Prostate gland (tissue), 2 donors: ENCODE measurements at places on chromosomes 2 and 18.
A peak's percentile ranks its signal among the peaks of the same experiment; 100 is the strongest.

- DNase-seq, result no peak
These were observed 311.3 kb downstream of the ARHGAP15 start for GRCh38 chr2:143440411-143441012.

DNA sequence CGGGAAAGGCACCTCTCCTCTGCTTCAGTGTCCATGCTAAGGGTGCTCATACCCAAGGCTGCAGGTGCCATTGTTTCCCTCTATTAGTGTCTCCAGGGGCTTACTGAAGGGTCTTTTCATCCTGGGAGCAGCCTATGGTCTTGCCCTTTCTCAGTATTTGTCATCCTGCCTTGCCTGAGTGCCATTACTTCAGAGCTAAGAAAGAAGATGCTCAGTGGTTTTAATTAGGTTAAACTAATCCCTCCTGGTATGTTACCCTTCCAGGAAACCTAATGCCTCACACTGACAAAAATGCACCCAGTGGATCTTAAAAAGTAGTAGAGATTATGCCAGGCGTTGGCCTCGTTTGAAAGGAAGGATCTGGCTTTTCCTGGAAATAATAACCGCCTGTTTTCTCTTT is 151.4 kb downstream of the LRRTM1 start:
- DNase-seq, result no peak

DNA sequence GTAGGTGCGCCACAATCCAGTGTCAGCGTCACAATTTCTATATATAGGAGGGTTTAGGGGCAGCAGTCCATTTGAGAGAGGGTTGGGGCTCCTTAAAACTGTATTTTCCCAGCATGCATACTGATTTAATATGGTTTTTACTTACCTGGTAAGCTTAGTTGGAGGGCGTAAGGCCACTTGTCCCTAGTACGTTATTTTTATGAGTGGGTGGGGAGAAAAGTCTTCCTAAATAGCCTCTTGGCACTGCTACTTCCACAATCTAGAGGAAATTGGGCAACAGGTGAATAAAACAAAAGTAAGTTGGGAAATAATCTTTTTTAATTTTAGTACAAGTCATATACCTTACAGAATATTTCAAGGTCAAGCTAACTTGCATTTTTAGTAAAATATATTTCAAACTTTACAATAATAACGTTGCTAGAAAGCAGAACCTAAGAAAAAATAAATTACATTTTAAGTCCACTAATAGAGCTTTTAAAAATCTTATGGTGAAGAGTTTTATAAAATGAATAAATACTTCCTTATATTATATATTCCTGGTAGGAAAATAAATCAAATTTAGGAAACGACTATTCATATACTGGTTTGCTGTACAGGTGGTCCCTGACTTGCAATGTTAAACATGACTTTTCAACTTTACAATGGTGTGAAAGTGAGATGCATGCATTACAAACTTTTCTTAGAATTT is 20.9 kb downstream of the DHRS9 start:
- no peak for DNase-seq

GRCh38 chr2:183497861-183498260 is 373.6 kb downstream of the NUP35 start:
- DNase-seq, result no peak

- no peak for DNase-seq
These were observed 20.9 kb downstream of the GREB1L start for GRCh38 chr18:21262979-21263378.

DNA sequence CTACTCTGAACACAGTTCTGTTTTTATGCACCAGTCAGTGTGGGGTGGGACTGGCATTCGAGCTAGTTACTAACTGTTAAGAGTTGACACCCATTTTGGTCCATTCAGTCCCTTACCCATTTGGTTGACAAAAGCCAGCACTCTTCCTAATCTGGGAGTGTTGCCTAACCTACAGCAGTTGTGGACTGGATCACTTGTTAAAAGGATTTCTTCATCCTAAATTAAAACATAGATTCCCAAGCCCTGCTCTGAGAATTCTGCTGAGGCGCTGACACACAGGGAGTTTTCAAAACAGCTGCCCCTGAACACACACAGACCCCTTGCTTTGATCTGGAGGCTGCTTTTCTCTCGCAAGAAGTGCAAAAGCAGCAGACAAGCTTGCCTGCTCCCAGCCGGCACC is 6.4 kb downstream of the TIMM21 start:
- DNase-seq, result no peak

DNA sequence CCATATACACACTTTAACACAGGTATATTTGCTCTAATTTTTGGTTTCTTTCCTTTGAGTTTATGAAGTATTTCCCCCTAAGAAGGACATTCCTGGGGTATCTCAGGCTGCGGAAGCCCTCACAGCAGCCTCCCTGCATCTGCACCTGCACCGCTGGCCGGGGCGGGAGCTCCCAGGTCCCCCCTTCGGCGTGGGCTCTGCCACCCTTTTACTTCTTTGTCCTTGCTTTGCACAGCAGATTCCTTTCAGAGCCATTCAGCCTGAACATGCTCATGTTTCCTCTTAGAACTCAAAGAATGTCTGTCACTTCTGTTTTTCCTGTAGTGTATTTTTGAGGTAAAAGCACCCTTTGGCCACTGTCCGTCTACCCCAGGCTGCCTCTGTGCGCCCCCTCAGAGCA is 146.5 kb downstream of the SNTG2 start:
- DNase-seq, result no peak

DNA sequence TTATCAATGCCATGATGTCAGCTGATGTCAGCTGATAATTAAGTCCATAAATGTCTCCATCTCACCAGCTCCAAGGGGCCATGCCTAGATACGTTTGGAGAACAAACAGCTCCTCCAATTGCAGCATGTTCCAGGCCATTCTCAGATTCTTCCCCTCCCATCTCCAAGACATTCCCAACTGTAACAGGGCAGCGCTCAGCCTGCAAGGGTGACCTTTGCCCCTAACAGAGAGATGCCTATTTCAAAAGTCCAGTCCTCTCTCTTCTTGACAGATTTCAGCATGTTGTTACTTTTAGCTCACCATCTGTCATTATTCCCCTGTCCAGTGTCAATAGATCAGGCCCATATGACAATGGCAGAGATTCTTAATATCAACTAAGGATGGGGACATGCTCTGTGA is 9.9 kb downstream of the PSD4 start:
- DNase-seq, result no peak

DNA sequence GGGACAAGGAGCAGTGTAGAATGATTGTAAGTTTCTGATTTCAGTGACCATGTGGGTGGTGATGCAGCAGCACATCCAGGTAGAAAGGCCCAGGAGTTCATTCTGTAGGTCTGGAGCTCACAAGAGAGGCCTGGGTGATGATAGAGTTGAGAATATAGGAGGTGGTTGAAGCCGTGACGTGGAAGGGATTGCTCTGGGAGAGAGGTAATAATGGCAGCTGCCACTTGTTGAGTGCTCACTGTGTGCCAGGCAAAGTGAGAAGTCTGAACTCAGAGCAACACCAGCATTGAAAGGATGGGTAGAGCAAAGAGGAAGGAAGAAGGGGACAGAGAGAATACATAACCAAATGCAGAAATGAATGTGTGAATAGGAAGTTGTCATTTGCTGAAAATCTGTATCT is 3.3 kb downstream of the TTLL4 start:
- no peak for DNase-seq

GRCh38 chr2:88738271-88738670 is 46.8 kb downstream of the RPIA start:
- no peak for DNase-seq

DNA sequence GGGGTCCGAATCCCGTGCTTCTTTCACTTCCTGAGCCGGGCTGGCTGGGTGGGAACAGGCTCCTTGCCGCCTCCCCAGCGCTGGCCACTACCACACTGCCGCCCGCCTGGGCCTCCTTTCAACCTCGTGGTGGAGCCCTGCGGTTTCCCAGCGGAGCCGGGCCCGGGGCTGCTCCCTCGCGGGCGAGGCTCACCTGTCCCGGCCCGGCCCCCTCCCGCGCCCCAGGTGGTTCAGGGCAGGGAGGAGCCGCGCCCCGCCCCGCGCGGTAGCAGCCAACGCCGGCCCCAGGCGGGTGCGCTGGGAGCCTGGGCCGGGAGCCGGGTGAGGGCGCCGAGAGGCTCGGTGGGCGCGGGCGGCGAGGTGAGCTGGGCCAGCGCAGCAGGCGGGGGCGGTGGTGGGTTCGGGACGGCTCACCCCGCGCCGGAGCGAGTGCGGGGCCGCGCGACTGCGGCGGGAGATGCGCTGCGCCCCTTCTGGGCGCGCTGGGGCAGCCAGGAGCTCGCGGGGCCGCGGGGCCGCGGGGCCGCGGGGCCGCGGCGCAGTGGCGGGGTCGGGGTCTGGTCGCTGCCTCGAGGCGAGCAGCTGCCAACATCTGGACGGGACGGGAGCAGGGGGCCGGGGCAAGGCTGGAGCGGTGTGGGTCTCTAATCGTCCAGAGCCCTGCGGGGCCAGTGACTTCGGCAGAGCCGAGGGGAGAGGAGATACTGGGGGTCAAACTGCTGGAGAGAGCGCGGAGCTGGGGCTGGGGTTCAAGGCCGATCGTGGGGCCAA is at the start of gene LYPD6B:
Gene LYPD6B, plus strand, starts transcription at position 258 of the 771 bp plus-strand sequence. CDS start 92,250 bp downstream, outside the sequence.
- DNase-seq, result peak; percentile 69

GRCh38 chr2:160584972-160585494 is 91.4 kb upstream of the RBMS1 start:
- DNase-seq, result no peak

GRCh38 chr2:88179228-88179679 is 9.1 kb downstream of the THNSL2 start:
- no peak for DNase-seq

DNA sequence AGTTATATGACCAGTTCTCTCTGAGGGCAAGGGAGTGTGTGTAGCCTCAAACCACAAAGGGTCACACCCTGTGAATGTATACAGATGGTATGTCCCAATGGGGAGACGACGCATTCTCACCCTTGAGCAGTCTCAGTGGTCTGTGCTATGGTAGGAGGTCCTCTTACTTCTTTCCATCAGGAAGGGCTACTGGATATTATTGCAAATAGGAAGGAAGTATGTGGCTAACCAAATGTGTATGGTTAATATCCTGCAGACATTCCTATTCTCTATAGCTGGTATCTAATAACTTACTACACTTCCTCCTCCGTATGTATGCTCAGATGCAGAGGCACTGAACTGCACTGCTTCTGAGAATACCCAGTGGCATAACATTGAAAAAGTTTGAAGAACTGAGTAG is 306.7 kb upstream of the CCDC68 start:
- no peak for DNase-seq

GRCh38 chr2:44959855-44960254 is 18.4 kb downstream of the SIX3 start:
- DNase-seq, result no peak

DNA sequence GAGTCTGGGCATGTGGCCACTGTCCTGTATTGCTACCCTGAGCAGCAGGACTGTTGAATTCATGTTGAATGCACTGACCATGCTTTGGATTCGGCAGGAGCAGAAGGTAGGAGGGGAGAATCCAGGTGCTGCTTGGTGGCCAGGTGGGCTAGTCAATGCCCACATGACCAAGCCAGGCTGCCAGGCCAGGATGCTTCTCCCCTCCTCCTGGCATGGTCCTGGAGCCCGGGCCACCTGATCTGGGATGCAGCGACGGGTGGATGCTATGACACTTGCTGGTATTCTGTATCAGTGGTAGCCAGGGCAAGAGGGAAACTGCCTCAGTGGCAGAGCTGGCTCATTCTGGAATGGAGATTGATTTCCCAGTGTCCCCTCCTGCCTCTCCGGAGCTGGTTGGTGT is 14.8 kb upstream of the SIX2 start:
- no peak for DNase-seq

DNA sequence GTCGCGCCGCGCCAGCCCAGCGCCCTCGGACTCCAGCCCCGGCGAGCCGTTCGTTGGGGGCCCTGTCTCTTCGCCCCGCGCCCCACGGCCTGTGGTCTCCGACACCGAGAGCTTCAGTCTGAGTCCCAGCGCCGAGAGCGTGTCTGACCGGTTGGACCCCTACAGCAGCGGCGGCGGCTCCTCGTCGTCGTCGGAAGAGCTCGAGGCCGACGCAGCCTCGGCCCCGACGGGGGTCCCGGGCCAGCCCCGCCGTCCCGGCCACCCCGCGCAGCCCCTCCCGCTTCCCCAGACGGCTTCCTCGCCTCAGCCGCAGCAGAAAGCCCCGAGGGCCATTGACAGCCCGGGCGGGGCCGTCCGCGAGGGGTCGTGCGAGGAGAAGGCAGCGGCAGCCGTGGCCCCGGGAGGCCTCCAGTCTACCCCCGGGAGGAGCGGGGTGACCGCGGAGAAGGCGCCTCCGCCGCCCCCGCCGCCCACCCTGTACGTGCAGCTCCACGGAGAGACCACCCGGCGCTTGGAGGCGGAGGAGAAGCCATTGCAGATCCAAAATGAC is 1.4 kb downstream of the PHLPP1 start:
- DNase-seq, result peak; percentile 43
